ENCODE measurements at places on chromosomes 1 and 21.

- no peak for DNase-seq
These were observed 37.0 kb downstream of the IRF2BP2 start for GRCh38 chr1:234572966-234573365.

DNA sequence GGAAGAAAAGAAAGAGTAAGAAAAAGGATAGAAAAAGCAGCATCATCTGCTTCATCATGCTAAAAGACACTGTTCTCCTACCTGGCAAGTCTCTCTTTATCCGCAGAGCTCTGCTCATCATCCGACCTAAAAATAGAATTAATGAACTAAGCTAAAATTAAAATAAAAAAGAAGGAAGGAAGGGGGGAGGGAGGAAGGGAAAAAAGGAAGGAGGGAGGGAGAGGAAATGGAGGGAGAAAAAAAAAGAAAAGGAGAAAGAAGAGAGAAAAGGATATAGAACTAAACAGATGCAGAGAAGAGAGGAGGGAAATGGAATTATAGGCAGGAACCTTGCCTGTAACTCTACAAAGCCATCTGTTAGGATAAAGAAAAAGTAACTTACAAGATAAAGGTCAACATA is 34.1 kb downstream of the ARNT start:
- no peak for DNase-seq

GRCh38 chr21:42103843-42104242 is 32.7 kb downstream of the UMODL1 start:
- DNase-seq = no peak

GRCh38 chr1:37078866-37079265 is 44.6 kb upstream of the GRIK3 start:
- no peak for DNase-seq

DNA sequence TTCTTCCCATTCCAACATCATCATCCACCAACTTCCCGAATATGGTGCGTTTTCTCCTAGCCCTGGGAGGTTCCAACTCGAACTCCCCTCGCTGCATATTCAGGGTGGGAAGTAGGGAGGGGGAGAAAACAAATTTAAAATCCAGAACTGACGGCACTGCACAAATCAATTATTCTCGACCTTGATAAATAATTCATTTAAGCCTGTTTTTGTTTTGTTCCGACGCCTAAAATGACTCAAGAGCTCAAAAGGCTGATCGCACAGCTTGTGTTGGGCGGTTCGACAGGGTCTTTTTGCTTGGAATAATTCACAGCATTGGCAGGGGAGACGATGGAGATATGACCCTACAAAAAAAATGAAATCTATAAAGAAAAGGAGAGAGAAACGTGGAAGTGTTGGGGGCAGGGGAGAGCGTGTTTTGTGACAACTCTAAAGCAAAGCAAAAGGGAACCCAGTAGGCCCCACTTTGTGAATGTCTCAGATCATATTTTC is 3.1 kb upstream of the BARHL2 start:
- DNase-seq = no peak

GRCh38 chr1:89945852-89946476 is 48.9 kb upstream of the ZNF326 start:
- peak; percentile 76 for DNase-seq

GRCh38 chr1:3596663-3597598 is 14.4 kb downstream of the MEGF6 start:
- no peak for DNase-seq

GRCh38 chr1:38565020-38565491 is 294.5 kb downstream of the RRAGC start:
- DNase-seq = no peak

DNA sequence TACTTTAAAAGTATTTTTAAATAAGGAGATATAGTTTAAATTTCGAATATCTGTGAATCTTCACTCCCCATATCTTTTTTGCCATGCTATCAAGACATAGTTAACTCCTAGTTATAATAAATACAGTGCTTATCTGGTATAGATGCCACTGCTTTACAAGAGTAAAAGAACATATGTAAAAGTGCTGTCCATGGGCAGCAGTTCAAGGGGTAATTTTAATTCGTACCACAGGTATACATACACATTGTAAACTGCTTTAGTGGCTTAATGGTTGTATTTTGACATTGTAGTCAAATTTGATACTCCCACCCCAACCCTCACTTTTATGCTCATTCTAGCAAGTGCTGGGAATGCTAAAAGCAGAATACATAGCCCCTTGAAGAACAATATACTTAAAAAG is 18.6 kb downstream of the POU2F1 start:
- DNase-seq = no peak

- DNase-seq = no peak
These were observed 7.8 kb downstream of the ANGPTL7 start for GRCh38 chr1:11196945-11197344.

- peak; percentile 93 for DNase-seq
These were observed at the start of gene CLK2 for GRCh38 chr1:155273343-155274245. Gene CLK2, minus strand, starts transcription at chr1:155273504. Its CDS starts 2,527 bp downstream, at chr1:155270977.

GRCh38 chr1:151846062-151846568 is 6.5 kb upstream of the C2CD4D start:
- peak; percentile 77 for DNase-seq

GRCh38 chr1:109649491-109649914 is 6.4 kb upstream of the GSTM4 start:
- peak; percentile 57 for DNase-seq

GRCh38 chr1:2874607-2875480 is 73.4 kb upstream of the TTC34 start:
- no peak for DNase-seq

DNA sequence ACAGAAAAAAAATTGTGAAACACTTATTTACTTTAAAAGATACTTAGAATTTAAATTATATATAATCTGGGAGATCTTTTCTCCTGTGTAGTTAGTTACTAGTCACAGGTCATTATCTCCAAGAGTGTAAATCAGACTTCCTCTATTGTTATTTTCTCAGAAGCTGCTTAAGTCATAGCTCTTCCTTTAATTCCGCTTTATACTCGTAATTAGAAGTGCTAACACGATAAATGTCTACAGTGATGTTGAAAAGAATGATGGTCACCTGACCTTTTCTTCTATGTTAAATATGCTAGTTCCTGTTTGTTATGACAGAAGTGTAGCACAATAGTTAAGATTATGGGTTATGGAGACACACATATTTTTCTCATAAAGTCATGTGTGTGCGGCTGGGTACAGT is 123.6 kb downstream of the TGFB2 start:
- DNase-seq = no peak

DNA sequence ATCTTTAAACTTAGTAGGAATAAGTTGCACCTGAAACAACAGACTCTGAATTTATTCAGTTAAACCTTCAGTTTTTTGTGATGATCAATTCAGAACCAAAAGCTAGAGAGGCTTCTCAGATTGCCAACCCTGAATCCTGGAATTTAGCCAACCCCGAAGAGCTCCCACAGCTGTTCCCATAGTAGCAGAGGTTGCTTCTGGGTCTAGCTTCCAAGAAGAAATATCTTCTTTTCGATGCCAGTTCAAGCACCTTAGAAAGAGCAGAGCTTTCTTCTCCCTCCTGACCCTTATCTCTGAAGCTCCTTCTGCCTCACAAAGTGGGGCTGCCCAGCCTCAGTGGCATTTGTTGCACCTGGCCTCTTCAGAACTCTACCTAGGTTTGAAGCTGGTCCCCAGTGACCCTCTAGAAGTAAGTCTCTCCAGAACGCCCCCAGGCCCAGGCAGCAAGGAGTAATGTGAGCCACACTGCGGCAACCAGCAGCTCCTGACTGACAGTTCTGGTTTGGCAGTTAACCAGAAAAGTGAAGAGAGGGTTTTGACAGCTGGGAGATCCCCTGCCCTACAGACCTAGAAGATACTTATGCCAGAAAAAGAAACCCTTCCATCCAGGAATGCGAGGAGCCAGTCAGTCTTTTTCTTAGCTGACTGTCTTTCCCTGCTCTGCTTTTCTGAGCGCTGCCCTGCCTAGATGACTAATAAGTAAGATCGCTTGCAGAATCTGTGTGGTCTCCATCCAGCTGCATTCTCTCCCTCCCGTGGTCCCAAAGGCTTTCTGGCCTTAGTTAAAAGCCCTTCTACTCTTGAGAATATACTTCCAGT is 165.9 kb downstream of the ADGRL4 start:
- DNase-seq = peak; percentile 74

DNA sequence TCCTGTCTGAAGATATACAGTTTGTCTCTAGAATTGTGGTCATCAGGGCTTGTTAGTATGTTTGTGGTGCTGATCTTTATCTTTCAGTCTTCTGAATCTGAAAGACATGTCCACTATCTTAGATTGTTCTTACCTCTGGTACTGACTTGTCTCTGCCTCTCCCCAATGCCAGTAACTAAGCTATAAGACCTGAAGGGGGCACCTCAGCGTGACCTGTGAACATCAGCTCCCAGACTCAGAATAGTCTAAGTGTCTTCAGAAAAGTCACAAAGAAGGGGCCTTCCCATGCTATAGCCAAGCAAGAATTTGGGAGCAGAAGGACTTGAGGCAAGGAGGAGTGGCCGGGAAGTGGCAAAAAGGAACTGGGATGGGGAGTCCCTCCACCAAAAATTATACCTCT is 178.1 kb downstream of the NTNG1 start:
- no peak for DNase-seq

DNA sequence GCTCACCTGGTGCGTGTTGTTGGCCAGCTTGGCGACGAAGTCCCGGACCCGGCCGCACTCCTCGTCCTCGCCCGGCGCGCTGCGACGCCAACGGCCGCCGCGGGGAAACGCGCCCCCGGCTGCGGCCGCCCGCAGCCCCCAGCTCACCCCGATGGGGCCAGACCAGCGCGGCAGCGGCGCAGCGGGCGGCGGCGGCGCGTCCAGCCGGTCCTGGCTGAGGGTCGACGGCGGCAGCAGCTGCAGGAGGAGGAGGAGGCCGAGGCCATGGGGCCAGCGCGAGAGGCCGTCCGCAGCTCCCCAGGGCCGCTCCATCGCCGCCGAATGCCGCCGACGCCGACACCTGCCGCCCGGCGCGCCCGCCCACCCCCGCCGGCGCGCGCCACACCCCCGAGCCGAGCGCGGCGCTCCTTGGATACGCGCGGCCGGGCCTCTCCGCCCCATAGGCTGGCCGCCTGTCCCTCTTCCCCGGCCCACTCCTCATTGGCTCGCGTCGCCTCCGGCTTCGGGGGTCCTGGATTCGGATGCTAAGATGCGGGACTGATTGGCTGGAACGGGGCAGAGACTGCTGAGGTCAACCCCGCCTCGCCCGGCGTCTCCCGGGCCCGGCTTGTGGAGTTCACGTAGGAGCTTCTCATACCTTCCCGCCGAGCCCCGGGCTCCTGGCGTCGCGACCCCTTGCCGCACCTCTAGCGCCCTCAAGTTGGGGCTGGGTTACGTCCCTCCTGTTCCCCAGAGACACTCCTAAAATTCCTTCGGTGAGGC is at the start of gene SORT1:
TSS of gene SORT1 (minus strand) at position 338 of the 762 bp plus-strand sequence. CDS start at position 312, 26 bp downstream.
- DNase-seq = peak; percentile 88

DNA sequence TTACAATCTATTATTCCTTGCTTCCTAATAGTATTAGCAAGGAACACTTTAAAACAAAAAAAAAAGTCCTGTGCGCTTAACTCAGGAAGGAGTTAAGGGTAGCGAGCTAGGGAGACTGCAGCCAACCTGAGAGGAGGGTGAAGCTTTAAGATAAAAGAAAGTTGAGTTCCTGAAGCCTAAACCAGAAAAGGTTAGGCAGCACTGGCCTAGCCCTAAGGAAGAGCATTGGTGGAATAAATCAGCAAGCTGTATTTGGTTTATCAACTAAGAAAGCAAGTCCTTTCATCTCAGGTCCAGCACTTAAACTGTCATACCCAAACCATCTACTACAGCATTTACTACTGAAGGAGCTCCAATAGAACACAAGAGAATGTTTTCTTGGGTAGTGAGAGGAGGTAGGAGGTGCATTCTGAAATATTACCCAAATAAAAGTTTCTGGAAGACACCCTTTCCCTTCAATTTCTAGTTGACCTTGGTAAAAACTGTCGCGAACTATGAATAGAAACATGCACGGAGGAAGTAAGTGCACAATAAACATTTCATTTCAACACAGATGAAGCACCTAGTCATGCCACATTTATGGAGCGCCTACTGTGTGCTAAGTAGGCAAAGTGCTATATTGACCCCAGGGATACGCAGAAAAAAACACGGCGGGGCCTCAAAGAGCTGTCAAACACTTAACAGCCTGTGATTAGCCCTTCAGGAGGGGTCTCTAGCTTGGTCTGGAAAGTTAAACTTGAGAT is 1.3 kb downstream of the GLRX2 start:
- no peak for DNase-seq

DNA sequence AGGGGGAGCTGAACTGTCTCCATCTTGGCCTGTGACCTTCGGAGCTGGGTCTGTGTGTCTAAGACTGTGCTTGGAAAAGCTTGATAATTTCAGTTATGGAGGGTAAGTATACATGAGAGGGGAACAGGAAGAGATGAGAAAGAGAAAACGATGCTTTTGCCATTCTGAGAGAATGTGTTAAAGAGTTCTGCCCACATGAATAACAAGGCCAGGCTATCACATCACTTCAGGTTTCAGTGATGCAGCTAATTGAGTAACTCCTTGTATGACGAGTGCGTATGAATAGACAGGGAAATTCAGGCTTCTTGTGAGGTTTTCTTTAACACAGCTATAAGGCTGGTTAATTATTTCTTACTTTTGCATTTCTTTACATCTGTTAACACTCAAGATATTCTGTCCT is 81.0 kb downstream of the PLPPR5 start:
- DNase-seq = no peak

DNA sequence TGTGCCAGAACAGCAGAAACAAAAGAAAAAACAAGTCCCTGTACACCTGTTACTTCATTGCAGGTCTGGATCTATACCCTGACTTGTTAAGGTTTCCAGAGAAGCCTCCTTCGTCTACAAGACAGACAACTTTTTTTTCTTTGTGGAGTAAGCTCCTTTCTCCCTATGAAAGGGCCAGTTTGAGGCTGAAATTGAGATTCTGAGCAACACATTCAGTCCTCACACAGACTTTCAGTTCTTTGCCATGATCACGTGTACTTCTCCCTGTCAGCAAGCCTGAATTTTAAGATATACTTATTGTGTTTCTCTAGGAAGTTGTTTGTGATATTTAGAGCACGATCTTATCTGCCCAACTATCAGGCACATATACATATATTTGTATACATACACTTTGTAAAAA is 374.0 kb downstream of the NTNG1 start:
- DNase-seq = no peak

DNA sequence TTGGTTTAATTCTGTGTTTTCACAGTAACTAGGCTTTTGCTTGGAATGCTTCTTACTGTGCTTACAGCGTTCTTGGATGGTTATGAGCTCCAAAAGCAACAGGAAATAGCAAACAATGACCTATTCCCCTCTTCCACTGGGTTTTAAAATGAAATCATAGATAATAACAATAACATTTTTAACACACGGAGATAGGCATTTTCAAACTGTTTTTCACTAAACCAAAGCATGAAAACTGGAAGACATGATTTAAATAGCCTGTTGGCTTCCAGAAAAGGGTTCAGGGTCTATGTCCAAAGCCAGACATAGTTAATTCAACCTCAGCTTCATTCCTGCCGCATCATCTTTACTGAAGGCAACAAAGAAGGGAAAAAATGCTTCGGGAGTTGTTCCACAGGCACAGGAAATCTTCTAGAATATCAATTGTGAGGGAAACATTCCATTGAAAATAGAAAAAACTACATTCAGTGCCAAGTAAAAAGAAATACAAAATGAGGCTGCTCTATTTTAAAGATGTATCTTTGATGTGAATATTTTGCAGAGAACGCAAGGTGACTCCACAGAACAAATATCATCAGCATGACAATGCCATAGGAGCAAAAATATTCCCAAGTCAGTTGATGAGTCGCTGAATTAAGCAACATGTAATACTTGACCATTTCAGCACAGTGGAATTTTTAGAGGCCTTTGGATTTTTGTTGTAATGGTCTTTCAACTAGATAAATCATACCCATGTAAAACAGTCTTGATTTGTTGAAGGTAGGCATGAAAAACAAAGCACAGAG is 80.7 kb downstream of the NID1 start:
- peak; percentile 74 for DNase-seq
